GM12865 (cell line): ENCODE measurements at places on chromosomes 12 and 14.

DNA sequence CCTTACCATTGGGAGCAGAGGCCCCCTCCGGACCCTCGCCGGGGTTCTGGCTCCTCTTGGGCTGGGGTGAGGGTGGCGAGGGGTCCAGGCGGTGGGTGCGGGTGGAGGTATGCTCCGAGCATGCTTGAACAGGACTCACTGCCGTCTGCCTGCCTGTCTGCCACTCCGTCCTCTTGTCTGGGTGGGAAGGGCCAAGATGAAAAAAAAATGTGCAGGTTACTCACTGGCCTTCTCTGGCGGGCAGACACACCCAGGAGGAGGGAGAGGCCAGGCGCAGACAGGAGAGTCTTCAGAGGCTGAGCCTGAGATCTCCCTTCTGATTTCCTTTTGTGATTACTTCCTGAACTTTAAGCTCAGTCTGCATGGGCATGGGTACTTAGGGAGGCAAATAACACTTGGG is 76.1 kb downstream of the STON2 start:
- no peak for DNase-seq

- no peak for DNase-seq
Observed at GRCh38 chr14:77026166-77026929, 2.2 kb downstream of the IRF2BPL start.

DNA sequence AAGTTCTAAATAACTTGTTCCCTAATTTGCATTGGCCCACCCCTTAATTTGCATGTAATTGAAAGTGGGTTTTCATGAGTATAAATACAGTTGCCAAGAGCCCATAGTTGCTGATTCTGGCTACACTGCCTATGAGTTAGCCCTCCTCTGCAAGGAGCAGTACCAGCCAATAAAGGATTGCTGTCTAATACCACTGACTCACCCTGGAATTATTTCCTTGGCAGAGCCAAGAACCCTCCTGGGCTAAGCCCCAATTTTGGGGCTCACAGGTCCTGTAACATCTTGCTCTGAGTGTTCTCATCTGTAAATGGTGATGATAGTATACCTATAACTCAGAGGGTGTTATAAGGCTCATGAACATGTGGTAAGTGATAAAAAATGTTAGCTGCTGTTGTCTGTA is 6.8 kb downstream of the TTC8 start:
- no peak for DNase-seq

GRCh38 chr12:69238589-69239351 is 599 bp upstream of the CPSF6 start:
- no peak for DNase-seq
